T47D (cell line): ENCODE measurements at places on chromosomes 4 and X.
A peak's percentile ranks its signal among the peaks of the same experiment; 100 is the strongest.

DNA sequence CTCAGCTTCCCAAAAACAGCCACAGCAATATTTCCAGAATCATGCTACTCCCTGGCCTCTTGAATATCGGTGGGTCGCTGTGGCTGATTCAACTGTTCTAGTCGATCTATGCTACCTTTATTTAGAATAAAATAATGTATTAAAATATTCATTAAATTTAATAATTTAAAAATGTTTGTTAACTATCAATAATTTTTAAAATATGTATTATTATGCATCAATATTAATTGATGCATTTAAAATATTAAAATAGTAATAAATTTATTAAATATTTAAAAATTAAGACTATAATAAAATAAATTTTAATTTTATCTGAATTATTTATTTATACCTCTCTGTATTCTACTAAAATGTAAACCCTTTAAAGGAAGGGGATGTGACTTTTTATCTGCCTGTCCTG lies 19.0 kb downstream of the ARSD start:
- DNase-seq = no peak

DNA sequence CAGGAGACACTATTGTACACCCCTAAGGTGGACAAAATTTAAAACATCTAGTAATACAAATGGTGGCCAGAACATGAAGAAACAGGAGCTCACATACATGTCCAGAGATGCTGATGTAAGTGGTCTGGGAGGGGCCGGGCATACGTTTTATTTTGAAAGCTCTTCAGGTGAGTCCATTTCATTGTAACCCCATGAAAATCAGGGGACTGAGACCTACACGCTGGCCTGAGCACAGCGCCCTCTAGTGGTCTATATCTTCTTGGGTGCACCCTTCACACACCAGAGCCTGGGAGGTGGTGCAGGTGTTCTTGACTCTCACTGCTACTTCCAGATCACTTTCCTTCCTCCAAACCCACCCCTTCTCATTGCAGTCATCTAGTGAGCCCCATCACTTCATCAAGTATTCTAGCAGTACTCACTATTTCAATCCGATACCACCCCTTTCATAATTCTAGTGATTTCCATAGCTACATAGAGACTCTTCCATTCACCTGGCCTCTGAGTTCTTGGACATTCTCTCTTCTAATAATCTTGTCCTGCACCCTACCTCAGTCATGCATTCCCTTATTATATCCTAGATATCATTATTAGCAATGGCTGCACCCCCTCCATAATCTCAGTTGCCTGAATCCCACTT lies 4.3 kb upstream of the TLR6 start:
- DNase-seq = peak; percentile 60

- no peak for DNase-seq
These were observed 238.2 kb downstream of the GPC3 start for GRCh38 chrX:133747196-133747595.

DNA sequence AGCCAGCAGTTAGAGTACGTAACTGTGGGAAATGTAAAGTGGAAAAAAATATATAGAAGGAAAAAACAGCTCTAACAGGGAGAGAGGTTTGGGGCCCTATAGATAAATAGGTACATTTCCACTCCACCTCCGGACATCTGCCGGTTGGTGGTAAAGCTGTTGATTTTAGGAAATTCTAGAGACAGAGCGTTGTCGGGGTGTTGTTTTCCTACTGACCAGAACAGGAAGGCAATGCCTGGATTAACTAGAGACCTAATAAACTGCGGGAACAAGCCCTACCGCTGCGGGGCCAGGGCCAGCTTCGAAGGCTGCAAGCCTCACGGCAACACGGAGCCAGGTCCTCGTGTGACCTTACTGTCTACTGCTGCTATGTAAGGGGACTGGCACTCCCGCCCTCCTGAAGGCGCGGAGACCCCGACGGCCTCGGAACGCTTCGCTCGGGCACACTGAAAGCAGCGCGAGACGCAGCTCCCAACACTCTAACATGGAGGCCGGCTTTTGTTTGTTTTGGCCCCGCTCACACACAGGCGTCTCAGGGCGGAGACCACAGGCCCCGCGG lies 702 bp upstream of the CDKN2AIP start:
- DNase-seq = no peak

DNA sequence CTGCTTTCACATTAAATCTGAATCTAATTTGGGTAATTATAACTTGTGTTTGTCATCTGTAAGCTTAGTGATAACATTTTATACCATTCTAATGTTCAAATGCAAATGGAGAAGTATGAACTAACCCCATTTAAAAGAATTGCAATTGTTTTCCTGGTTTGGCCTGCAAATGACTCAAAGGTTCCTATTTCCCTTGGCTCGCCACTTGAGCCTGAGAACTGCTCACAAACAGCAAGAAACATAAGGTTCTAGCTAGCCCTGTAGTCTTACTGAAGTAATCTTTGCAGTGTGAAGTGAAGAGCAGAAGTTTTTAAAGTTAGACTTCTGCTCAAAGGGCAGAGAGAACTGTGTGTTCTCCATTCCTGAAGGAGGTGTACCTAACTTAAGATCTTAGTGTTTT lies 27.2 kb downstream of the UPRT start:
- no peak for DNase-seq

GRCh38 chr4:102405821-102406401 lies 60.6 kb upstream of the SLC39A8 start:
- no peak for DNase-seq

- no peak for DNase-seq
These were observed 38.6 kb downstream of the HTRA3 start for GRCh38 chr4:8308144-8308543.

DNA sequence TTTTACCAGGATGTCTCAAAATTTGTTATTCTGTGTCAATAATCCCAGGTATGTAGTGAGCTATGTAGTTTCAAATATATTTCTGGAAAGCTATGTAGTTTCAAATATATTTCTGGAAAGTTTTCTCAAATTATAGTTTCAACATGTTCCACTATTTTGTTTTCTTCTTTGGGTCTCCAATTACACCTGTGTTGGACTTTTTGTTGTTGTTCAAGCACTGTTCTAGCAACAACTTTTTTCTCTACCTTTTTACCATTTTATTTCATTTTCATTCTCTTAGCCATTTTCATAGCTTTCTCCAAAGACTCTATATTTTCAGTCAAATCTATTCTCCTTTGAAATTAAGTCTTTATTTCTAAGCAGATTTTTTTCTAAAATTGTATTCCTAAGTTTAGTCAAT lies 88.4 kb downstream of the LCORL start:
- no peak for DNase-seq

- DNase-seq = no peak
These were observed 13.6 kb downstream of the SLC25A6 start for GRCh38 chrX:1378306-1378759.

DNA sequence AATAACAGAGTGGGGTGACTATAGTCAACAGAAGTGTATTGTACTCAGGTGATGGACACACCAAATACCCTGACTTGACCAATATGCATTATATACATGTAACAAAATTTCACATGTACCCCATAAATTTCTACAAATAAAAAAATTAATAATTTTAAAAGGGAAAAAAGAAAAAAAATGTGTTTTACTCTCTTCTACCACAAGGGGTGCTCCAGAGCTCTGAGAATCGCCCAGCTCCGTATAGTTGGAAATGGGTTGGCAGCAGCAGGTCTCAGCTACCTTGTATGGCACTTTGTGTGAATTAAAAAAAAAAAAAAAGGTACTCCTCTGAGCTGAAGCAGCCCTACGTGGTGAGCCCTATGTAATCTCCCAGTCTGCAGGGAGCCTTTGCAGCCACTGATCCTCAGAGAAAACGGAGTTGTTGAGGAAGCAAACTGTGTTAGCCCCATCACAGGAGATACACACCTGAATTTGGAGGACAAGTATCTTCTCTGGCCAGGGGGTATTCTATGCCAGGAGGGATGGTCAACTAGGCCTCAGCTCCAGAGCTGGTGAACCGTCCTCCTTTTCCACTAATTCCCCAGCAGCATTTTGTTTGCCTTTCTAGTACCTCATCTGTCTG lies 17.2 kb upstream of the POLA1 start:
- DNase-seq = peak; percentile 10

DNA sequence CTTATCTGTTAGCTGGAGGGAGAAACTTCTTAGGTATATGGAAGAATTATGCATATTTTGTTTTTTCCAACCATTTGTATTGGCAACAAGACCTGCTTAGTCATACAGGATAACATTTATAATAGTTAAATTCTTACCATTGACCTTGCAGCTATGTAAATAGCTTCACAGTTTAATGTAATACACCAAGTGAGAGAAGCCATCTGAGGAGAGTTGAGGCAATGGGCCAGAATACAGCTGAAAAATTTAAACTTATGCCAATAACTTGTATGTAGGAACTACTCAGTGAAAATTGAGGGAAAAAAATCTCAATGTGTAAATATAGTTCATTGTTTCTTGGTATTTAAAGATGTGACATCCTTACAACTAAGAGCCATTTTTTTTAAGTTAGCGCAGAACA lies 273.5 kb downstream of the DACH2 start:
- no peak for DNase-seq

DNA sequence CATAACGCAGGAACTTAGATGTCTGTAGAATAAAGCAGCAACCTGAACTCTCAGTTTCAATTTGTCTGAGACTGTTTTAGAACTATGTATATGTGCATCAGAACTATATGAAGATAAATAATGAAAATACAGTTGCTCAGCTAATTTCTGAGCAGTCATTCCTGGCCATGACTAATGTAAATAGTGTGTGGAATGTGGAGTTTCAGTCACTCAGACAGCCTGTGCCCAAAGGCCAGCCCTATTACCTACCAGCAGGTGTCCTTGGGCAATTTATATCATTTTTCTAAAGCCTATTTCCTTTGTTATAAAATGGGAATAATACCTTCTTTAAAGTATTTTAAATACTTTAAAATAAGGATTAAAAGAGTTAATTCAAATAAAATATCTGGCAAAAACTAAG lies 56.0 kb upstream of the RELL1 start:
- DNase-seq = no peak

DNA sequence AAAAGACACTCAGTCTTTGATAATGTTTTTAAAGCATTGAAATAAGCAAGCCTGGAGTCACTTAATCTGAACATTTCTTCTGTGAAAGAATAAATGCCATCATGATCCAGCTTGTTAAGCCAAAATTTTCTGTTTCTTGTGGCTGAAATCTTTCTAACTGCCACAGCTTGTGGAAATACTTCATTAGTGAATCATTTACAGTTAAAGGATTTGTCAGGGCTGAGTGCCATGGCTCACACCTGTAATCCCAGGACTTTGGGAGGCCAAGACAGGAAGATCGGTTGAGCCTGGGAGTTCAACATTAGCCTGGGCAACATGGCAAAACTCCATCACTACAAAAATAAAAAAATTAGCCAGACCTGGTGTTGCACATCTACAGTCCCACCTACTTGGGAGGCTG lies 93.3 kb upstream of the PDE5A start:
- DNase-seq = no peak

DNA sequence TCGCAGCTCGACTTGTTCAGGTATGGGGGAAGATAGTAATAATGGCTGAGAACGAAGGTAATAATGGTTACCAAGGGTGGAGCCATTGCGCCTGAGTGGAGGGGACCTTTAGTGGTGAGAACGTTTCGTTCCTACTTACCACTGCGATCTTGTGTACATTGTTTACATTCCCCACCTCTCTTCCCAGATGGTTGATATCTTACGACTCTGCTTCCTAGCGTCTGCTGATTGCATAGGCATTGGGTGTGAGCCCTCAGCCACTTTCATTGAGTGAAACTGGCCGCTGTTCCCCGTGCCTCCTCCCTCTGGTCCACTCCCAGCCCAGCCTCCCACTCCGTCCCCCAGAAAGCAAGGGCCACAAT lies 850 bp downstream of the IGBP1 start:
- no peak for DNase-seq

GRCh38 chrX:12447448-12448064 lies 309.3 kb downstream of the FRMPD4 start:
- DNase-seq = no peak

GRCh38 chr4:26325191-26325590 lies 4.4 kb downstream of the RBPJ start:
- no peak for DNase-seq

- no peak for DNase-seq
These were observed 48.1 kb downstream of the PCDH7 start for GRCh38 chr4:30768277-30768676.

DNA sequence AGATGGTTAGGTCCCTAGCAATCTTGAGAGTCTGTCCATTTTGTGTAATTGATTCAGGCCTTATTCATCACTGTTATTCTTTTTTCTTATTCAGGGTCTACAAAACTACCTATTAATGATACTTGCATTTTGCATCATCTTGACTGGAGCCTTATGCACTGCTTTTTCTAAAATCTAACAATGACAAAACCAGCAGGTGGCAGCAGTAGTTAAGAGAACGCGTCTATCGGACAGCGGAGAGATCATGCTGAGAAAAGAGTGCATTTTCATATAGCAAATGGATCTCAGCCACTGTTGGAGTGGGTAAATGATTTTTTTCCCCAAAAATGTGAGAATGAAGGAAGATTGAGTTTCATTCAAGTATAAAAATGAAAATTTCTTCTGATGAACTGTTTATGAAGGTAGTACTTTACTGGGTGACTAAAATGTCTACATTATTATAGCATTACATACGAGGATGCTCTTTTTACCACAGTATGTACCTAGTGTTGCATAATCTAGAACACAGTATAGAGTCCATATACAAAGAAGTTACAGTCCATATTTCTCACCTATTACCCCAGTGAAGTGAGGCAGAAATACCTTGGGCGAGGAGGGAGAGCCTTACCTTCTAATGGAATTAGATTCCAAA lies 43.2 kb downstream of the TMEM144 start:
- DNase-seq = peak; percentile 66
